Progenitor cell of endocrine pancreas (in vitro differentiated cells): ENCODE measurements at places on chromosomes 12 and 14.

DNA sequence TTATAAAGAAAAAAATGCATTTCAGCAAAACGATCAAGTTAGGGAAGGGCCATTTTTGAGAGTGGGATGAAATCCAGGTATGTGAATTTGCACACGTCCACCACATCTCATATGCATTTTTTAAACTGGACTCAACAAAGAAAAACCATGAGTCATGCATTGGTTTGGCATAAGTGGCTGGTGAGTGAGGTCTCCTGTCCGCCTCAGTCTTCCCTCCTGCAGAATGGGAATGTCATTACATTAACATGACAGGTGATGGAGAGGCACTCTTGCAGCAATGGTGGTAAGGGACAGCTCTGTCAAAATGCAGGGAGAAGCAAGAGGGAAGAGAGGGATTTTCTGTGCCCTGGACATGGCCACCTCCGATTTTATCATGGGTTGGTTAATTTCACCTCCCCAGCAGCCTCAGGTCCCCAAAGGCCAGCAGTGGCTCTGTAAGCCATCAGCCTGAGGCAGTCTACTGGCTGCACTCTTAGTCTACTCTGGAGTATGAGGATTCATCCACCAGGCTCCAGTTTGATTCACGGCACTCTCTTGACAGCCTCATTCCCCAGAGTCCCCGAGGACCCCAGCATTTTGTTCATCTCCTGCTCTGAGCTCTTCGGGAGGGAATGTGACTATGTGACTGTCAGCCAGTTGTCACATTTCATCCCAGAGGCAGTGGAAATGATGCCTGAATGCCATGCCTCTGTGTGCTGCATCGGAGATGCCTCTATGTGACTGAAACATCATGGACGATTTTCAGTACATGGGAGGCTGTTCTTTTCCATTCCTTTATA is 17.1 kb upstream of the PWP1 start:
- DNase-seq: no peak

DNA sequence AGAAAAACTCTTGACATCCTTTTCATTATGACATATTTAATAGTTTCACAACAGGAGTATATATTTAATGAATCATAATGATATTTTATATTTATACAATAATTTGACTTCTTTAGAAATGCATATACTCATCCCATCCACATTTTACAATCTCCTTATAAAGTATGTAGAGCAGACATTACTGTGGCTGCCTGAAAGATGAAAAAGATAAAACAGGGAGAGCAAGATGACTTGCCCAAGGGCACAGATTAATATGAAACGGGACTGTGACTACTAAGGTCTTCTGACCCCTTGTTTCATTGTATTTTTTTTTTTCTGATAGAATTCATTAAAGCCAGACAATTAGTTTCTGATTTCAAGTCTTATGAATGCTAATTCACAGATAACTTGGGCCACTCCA is 293.6 kb downstream of the SOX5 start:
- no peak for DNase-seq

DNA sequence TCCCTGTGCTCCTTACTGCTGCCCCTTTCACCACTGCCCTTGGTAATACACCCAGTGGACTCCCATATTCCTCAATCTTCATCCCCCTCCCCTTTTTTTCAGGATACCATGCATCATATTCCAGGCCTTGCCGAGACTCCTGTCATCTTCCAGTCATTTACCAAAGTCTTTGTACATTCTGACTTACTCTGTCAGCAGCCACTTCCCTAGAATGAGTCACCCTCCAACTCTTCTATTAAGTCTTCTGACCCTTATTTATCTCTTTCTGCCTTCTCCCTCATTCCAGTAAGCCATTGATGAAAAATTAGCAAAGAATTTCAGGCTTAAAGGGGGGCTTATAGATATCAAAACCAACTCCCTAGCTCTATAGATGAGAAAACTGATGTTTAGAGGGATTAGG is 128.0 kb downstream of the STXBP6 start:
- DNase-seq: no peak

DNA sequence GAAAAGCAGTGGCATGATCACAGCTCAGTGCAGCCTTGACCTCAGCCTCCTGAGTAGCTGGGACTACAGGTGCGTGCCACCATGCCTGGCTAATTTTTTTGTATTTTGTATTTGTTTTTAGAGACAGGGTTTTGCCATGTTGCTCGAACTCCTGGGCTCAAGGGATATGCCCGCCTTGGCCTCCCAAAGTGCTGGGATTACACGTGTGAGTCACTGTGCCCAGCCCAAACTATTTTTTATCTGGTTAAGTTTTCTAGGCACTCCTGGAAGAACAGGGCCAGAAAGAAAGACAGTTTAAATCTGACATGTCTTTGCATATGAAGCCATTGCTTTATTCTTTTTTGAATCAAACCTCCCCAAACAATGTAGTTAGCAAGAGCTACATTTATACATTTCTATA is 27.5 kb upstream of the PTGR2 start:
- DNase-seq: no peak

- no peak for DNase-seq
Measured at GRCh38 chr14:62532181-62532580, 513.1 kb downstream of the KCNH5 start.

DNA sequence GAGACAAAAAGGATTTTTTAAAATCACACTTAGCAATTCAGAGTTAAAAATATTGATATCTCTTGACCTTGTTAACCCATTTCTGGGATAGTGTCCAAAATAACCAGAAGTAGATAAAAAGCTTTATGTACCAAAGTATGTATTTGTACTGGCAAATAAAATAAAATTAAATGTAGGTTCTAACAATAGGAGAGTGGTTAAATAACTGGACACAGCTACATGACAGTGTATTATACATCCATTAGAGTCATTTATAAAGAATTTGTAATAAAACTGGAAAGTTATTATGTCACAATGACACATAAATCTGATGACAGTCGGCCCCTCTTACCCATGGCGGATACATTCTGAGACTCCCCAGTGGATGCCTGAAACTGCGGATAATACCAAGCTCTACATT is 34.0 kb downstream of the BMAL2 start:
- no peak for DNase-seq
